RCC 7860 (cell line): ENCODE measurements at places on chromosomes 16 and 17.
A peak's percentile ranks its signal among the peaks of the same experiment; 100 is the strongest.

DNA sequence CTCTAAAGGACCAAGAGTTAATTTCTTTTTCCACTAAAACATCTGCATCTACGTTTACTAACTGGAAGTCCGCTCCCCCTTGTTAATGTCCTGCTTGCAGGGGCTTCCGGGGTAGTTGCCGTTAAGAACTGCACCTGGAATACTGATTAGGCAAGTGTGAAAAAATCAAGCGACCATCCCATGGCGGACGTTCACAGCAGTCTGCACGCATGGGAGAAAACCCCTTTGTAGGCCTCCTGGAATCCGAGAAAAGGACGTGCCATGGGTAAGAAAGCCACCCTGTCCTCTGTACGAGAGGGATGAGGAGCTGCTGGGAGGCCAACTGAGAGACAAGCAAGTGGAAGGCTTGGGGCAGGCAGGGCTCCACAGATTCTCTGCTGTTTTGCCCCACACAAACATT lies 14.9 kb downstream of the SNN start:
- no peak for DNase-seq

DNA sequence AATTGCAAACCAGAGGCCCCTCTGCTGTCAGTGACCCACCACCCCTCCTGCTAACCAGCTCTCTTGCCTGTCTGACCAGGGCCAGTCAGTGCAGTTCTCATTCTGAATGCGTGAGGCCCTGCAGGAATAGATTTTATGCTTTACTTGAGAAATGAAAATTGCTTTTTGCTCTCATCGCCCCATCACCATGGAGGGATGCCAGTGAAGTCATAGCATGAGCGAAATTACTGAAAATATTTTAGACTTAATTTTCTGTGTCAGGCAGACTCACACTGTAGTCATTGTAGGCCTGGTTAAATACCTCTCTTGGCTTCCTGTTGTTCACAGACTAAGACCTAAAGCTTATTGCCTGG lies 490.5 kb upstream of the CDH5 start:
- DNase-seq, result no peak

- peak; percentile 93 for DNase-seq
Measured at GRCh38 chr17:45092911-45093430, 31.9 kb downstream of the NMT1 start.

DNA sequence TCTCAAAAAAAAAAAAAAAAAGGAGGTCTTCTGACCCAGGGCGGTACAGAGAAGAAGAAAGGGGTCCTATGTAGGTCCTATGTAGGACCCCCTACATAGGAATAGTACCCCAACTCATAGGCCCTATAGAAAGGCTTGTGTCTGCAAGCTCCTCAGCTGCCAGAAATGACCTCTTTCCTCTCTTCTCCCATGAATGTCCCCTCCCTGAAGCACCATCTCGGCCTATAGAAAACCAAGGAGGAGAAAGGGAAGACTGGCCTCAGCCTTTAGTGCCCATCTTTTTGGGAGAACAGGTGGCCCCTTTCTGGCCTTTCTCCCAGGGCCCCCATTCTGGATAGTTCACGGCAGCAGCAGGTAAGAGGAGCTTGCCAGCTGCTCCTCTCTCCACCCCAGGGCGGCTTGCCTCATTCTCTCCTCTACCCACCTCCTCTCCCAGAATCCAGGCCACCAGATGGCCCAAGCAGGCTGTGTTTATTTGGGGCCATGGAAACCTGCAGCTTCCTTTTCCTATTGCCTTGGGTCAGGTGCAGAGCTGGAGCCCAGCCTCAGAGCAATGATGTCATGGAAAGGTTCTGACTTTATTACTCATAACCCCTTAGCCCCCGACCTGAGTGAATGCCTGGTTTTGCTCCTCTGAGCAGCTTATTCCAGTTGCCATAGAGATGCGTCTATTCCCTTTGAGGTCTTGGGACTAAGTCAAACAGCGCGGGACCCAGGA lies 1.6 kb upstream of the MRPL58 start:
- peak; percentile 37 for DNase-seq

- peak; percentile 60 for DNase-seq
Measured at GRCh38 chr17:17712268-17712924, 31.1 kb downstream of the RAI1 start.

- no peak for DNase-seq
Measured at GRCh38 chr16:27154705-27155521, 48.4 kb upstream of the KDM8 start.
